Activated gamma-delta T cell treated with Interleukin-2 at 50 U/mL for 16 hours (primary cell): ENCODE measurements at places on chromosomes 4 and X.

GRCh38 chr4:24560868-24561368, 23.4 kb downstream of the DHX15 start:
- no peak for DNase-seq

- peak; percentile 38 for DNase-seq
Observed at GRCh38 chrX:154013614-154014360, 5.9 kb downstream of the IRAK1 start.

- no peak for DNase-seq
Observed at GRCh38 chr4:174593701-174594100, 71.4 kb upstream of the HPGD start.

DNA sequence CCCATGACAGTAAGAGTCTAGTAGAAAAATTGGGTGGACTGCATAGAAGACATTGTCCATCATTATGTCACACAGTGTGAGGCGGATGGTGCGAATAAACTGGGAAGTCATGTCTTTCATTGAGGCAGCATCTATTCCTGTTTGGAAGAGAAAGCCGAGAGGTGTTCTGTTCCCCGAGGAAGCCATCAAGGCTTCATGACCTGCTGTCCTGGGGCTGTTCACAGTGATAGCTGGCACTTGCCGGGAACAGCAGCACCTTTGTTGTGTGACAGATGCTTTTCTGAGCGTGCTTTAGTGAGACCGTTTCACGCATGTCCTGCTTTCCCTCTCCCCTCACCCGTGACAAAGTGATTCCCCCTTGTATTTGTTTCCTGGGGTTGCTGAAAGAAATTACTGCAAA, 20.3 kb downstream of the RGS12 start:
- DNase-seq, result no peak

GRCh38 chr4:129362691-129363274, 266.8 kb downstream of the C4orf33 start:
- DNase-seq, result peak; percentile 14

GRCh38 chrX:20205927-20206708, 60.6 kb downstream of the RPS6KA3 start:
- DNase-seq, result no peak

DNA sequence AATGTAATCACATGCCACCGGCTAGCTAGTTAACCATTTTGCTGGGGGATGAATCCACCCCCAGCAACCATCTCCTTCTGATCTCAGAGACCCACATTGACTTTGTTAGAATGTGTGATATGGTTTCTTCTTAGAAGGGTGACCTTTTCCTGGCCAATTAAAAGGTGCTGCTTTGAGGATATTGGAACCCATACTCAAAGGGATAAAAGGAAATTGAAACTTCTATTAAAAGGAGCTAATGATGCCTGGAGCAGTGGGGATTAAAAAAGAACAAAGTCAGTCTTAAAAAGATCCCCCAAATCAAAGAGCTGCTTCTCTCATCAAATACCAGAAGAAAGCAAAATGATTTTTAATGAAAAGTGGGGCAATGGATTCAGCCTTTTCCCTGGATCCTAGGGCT, 214.1 kb downstream of the SHROOM3 start:
- no peak for DNase-seq

- peak; percentile 8 for DNase-seq
Observed at GRCh38 chr4:124713185-124713592, 657 bp upstream of the ANKRD50 start.

- DNase-seq, result no peak
Observed at GRCh38 chr4:110632506-110633357, 9.9 kb upstream of the PITX2 start.

- no peak for DNase-seq
Observed at GRCh38 chr4:138588501-138588900, 346.4 kb upstream of the SLC7A11 start.

- no peak for DNase-seq
Observed at GRCh38 chr4:122847931-122848330, 21.3 kb downstream of the FGF2 start.

DNA sequence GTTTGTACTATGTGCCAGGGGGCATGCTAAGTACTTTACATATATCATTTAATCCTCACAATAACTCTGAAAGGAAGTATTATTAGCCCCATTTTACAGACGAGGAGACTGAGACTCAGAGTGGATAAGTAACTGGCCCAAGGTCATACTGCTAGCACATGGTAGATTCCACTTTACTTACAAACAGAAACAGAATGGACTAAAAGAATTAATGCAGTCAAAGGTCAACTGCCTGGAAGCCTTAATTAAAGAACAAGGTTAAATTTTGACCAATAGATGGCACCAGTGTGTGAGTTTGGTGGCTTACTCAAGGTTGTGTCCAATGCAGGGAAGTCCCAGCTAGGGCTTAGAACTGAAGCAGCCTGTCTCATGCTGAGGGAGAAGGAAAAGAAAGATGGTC, 4.7 kb downstream of the RIPPLY1 start:
- no peak for DNase-seq

GRCh38 chr4:1058198-1058996, 47.0 kb downstream of the FGFRL1 start:
- DNase-seq, result no peak

DNA sequence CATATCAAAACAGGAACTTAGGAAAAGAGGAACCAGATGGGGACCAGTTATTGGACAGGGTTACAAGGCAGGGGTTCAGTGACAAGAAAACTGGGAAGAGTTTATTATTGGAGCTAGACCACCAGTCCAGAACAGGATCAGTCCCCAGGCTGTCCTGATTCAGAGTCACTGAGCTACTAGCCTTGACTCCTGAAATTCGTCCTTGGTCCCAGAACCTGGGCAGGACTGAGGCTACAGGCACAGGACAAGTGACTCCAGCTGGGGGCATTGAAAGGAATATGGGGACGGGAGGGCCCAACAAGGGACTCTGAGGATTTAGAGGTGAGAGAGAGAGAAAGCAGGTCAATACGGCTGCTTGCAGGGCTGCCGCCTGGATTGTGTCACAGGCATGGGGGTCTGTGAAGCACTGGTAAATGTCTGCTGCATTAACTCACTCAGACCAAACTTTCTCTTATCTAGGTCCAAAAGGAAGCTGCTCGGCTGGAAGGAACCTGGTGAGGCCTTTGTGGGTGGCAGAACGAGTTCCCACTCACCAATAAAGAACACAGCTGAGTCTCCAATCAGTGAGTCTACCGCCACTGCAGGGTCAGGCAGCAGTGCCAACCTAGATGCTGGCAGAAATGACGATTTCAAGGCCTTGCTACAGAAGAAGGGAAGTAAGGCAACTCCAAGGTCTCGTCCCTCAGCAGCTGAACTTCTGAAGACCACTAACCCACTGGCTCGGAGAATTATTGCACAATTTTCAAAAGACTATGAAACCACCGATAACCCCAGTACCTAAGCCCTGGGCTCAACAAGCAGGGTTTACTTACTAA, 11.3 kb upstream of the RTL5 start:
- no peak for DNase-seq

DNA sequence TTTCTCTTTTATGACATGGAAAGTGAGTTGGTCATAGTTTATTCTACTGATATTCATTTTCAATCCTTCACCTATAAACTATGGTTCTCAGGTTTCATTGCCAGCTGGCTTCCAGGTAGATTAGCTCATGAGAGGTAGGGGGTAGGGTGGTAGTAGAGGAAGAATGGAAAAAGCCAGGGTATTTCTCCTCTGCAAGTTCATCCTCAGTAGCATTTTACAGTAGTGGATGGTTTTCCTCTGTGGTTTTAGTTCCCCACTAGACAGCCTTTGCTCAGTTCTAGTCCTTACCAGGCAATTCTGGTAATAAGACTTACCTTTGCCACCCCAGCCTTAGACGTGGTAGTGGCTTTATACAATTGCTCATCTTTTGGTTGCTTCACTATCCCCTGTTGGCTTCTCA, 8.9 kb upstream of the NAA11 start:
- DNase-seq, result no peak
